ENCODE measurements at places on chromosomes 1 and 21. TPM values are rescaled to one million over a fixed set of nuclear protein-coding genes. Genes with fewer than 3 reads are reported as not detected.
A peak's percentile ranks its signal among the peaks of the same experiment; 100 is the strongest.

DNA sequence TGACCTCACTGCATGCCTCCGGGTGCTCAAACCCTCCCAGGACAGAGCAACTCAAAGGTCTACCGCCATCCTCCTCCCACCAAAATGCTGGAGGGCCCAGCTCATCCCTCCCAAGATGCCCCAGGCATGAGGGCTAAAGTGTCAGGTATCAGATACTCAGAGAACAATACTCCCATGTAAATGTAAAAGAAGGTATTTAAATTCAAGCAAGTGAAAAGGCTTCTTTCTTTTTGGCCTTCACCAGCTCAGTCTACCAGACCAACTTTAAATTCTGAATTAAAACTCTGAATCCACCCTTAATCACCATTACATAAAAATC is 3.0 kb downstream of the PARP1 start:
- no peak for DNase-seq

DNA sequence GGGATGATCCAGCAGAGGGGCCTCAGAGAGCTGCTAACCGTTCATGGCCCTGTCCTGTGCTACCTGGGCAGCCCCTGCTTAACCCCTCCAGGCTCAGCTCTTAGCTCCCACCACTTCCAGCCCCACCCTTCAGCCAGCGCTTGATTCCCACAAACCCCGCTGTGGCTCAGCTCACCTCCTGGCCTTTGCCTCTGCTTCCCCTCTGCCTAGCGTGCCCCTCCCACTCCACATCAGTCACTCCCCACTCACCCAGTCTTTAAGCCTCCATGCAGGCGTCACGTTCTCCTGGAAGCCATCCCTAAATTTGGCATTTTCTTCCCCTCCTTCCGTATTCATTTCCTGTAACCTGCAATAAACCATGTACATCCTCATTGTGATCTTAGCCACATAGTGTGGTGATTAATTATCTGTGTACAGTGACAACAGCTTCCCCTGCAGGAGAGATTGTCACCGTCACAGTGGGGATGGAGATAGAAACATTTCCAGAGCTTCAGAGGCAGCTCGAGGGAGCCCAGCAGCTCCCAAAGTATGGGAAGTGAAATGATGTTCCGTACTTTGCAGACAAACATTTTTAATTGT is 65.5 kb downstream of the EPHB2 start:
- no peak for DNase-seq

GRCh38 chr1:210554382-210554781 is 225.7 kb downstream of the HHAT start:
- no peak for DNase-seq

GRCh38 chr1:151313501-151313900 is 13.7 kb downstream of the PI4KB start:
- no peak for DNase-seq

DNA sequence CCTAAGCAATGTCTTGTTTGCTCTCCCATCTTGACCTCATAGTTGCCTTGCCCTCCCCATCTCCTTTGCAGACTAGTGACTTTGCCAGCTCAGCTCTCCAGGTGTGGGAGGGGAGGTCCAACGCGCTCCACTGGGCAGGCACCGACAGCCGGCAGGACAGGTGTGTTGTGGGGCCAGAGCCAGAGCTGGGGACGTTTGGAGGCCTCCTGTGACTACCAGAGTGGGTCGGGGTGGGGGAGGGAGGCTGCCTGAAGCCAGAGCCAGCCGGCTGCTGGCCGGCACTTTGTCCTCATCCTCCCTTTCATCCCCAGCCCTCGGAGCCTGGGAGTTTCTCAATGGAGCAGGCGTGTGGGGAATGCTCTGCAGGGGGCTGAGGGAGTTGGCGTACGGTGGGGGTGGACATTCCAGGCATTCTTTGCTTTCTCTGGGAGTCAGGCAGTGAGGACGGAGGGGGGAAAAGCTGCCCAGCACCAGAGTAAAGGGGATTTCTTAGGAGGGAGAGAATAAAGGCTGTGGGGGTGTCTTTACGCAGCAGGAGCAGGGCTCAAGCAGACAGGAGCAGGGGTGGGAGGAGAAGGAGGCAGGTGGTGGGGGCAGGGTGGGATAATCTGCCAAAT is 20.2 kb downstream of the NUAK2 start:
- peak; percentile 35 for DNase-seq

DNA sequence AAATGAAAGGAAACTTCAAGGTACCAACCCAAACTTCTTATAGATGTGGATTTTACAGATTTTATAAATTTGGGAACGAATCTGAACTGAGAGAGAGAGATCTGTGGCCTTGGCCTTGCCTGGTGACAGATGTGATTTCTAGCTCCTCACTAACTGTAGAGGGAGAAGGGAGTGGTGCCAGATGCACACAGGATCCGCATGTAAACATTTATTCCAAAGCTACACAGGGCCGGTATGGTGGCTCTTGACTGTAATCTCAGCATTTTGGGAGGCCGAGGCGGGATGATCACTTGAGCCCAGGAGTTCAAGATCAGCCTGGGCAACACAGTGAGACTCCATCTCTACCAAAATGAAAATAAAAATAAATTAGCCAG is 77.1 kb downstream of the PGBD5 start:
- DNase-seq, result no peak

DNA sequence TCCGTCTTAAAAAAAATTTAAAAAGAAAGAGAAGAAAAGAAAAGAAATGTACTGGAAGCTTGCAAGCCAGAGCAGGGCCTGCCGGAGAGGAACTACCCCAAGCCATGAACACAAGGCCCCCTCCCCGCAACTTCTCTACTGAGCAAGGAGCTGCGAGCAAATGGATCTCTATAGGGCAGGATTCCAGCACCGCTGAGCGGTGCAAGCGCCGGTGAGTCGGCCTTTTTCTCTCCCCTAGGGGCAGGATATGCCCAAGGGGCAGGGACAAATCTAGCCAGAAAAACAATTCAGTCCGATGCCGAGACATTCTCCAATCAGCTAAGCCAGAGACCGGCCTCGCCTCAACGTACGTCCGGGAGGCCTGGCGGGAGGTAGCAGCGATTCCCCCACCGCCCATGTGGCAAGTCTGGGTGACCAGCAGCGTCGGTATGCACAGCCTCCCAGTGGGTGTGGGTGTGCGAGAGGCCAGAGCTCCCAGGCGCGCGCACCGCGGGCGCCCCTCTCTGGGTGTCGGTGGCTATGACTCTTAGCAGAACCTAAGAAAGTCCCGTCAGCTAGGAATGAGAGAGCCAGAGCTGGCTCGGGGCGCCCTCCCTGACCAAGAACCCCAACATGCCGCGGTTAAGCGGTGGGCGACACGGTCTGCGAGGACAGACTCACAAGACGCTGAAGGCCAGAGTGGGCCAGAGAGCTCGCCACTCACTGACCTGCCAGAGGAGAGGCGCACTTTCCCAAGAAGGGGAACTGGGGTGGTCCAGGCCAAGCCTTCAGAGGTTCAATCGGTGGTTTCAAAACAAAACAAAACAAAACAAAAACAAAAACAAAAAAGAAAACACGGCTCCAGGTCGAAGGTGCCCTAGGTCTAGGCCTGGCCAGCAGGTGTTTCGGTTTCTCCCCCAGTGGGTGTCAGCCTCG is 1.9 kb downstream of the CSMD2 start:
- DNase-seq, result peak; percentile 75

- DNase-seq, result no peak
Measured at GRCh38 chr1:198575798-198576641, 35.5 kb upstream of the ATP6V1G3 start.

GRCh38 chr21:17784604-17785402 is 34.4 kb downstream of the C21orf91 start:
- no peak for DNase-seq

- DNase-seq, result no peak
Measured at GRCh38 chr1:66168467-66168887, 365.5 kb upstream of the SGIP1 start.

DNA sequence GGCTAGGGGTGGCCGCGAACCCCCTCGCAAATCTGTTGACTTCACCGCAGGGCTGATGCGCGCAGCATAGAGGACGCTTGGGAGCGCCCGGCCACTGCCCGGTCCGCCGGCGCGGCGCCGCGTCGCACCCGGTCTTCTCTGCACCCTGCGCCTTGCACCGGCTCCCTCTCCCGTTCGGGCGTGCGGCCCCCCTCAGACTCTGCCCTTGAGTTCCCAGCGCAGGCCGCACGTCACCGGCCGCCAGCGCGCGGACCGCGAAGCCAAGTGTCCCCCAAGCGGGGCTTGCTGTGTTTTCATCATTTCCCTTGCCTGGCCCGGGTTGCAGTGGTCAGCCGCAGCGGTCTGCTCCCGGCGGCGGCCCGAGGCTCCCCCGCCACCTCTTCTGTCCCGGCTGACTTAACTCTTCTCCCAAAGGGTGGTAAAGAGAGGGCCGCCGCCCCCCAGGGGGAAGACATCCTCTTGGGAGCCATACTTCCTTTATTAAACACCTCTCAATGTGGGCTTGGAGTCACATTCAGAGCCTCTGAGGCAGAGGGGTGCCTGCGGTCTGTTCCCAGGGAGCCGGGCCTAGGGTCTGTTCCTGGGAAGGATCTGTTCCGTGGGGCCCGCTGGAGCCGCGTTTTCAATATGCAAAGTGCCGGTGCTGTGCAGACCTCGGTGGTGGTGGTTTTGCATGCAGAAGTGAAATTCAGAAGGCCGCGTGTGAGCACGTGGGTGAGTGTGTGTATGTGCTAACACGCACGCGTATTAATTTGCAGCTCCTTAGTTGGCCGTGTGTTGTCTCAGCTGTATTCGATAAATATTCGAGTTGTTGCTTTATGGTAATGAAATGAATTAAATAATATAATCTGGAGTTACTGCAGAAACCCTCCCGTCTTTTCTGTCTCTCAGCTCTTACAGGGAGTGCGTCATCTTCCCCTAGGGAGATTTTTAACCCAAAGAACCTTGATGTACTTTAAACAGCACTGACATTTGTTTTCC is 17.6 kb downstream of the PBX1 start:
- no peak for DNase-seq

DNA sequence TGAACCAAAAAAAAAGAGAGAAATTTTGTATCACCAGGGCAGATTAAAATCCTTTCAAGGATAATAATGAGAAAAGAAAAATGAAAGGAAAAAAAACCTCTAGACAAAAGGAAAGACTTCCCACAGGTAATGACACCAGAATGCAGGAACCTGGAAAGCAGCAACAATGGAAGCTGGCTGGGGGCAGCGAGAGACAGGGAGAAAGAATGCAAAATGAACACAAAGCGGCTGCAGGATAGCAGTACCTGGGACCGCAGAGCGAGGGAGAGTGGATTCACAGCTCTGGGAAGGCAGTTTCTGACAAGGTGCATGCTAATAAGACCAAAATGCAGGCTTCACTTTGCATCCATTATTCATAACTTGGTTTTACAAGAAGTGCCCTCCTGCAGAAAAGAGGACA is 349.0 kb downstream of the SIPA1L2 start:
- no peak for DNase-seq

- DNase-seq, result no peak
Measured at GRCh38 chr1:118960026-118960561, 28.0 kb downstream of the TBX15 start.

DNA sequence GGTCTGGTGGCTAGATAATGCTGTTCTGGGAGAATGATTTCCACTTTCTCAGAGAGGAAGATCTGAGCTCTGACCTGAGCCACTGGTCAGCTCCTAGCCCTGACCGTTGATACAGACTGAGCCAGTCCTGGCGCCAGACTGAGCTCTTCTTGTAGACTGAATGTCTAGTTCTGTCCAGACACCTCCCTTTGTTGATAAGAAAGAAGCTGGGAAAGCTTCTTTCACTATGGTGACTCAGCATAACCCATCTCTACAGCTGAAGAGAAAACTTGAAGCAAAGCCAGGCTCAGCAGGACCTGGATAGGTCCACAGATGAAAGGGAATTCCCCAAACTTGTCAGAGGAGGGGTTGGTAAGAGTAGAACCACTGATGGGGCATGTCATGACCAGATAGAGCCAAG is 9.9 kb upstream of the TRABD2B start:
- DNase-seq, result no peak

DNA sequence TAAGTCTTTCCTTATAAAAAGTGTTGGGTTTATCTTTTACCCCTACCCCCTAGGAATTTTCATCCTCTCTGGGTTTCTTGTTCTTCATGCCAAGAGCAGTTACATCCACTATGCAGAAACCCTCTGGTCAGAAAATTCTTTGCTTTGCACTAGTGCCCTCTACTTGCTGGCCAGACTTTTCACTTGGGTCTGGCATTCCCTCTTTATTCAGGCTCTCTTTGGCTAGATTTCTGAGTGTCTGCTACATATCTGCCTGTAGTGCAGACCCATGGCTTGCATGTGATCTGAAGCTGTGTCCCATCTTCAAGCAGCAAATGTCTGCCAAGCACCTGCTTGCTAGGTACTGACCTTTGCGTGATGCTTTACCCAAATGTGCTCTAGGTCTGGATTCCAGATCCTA is 237.0 kb downstream of the GPATCH2 start:
- no peak for DNase-seq

DNA sequence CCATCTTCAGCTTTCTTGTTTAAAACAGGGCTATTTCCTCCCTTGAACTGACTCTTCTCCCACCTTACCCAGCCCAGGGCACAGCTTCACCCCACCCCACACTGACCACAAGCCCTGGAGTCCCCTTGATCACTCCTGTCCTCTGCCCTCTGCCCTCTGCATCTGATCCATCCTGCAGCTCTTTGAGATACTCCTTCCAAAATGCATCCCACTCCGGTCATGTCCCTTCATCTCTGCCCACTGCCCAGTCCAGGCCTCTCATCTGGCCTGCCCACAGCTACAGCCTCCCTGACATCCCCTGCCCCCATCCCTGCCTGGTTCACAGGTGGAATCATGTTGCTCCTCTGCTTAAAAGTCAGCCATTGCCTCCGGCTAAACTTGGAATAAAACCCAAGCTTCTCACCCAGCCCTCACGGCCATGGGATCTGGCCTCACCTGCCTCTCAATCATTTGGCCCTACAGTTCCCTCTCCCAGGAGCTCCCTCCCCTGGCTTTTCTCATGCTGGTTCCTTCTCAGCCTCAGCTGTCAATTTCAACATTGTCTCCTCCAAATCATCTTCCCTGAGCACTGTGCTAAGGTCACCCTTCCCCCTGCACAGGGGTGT is 202.0 kb downstream of the MATN1 start:
- no peak for DNase-seq

DNA sequence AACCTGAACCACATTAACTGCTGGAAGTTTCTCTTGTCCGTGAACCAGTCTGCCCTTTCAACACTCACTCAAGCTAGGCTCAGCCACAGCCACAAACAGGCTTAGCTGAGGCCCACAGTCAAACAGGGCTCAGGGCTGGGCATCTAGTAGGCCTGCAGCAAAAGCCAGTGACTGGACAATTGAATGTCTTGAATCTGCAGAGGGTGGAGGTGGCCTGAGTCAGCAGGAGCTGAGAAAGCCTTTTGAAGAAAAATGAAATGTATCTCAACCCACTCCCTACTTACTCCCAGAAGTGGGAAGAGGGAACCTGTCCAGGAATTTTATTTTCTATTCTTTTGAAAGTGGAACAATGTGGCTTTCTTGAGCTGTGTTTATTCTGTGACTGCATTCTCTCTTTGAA is 95.4 kb downstream of the PTPRU start:
- DNase-seq, result no peak

LCE1C gene
- not detected for total RNA-seq

TESK2 gene
- 5.5 TPM for total RNA-seq

HES4 gene
- 2.0 TPM for total RNA-seq

NBPF8 gene
- 13.6 TPM for total RNA-seq

TMEM39B gene
- total RNA-seq, result 5.5 TPM

AMY1B gene
- not detected for total RNA-seq

OVAAL gene
- not detected for total RNA-seq

AUNIP gene
- total RNA-seq, result not detected

STUM gene
- not detected for total RNA-seq

All from right lobe of liver (tissue), 6 donors.